Thoracic aorta (tissue), 2 donors: ENCODE measurements at places on chromosomes 13 and 19. TPM values are rescaled to one million over a fixed set of nuclear protein-coding genes. Genes with fewer than 3 reads are reported as not detected.

GPR183 gene
- total RNA-seq: 24.5 TPM

BEST2 gene
- total RNA-seq: not detected

CLEC4G gene
- total RNA-seq: 6.2 TPM

URAD gene
- total RNA-seq: not detected

GDF15 gene
- total RNA-seq: 25.5 TPM

DNA sequence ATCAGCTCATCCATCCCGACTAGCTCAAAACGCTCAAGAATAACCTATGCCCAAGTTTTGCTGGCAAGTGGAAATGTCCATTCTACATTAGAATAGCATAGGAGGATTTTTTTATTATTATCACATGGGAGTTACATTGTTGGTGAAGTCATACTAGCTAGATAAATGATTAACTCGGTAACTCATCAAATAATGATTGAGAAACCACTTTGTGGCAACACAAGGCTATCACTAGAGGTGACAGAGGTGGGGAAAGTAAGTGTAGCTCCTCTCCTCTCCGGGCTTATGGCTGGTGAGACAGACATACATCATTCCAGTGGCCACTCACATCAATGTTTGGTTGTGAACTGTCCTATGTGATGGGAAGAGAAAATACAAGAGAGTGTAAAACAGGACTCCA, 161.6 kb downstream of the ZIC5 start:
- no peaks in the 10 kb centered on the region for H3K36me3 ChIP-seq
- no peak for DNase-seq
- H3K4me1 ChIP-seq: no peaks in the 10 kb centered on the region

DNA sequence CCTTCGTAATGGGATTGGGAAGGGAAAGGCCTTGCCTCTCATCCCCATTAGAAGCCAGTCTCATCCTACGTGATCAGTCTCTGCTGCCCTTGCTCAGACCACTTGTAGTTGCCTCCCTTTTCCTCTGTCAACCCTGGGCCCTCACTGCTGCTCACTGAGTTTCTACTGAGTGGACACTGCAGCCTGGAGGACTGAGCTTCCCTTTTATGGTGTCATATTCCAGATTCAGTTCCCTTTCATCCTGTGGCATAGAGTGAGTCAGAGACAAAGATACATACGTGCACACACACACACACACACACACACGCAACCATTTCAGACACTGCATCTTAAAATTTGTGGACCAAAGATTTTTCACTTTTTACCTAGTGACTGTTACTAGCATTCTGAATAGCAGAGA, 56.6 kb downstream of the COG3 start:
- no peak overlapping the region for H3K4me3 ChIP-seq
- no peak for DNase-seq
- H3K4me1 ChIP-seq: no peaks in the 10 kb centered on the region
- H3K36me3 ChIP-seq: peaks cover 17% of the 10 kb centered on the region
- peak overlapping the region; percentile 23 for H3K27ac ChIP-seq

- no peak for DNase-seq
- H3K4me1 ChIP-seq: no peaks in the 10 kb centered on the region
- H3K27ac ChIP-seq: no peak overlapping the region
These were observed 342 bp upstream of the SIGLEC10 start for GRCh38 chr19:51417810-51418157.

DNA sequence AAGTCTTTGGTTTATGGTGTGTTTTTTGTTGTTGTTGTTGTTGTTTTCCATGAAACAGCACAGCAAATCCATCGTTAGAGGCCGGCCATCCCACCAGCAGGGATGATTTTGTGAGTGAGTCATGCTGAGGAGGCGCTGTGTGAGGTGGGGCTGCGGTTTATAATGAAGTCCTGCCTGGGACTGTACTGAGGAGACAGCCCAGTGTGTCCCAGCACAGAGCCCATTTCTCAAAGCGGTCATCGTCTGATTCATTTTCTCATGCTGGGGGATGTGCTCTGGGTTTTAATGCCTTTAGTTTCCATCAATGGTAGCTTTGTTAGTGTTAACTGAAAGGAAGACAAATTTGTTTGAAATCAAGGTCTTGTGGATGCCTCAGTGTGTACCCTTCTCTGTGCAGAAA, 129.3 kb upstream of the SERP2 start:
- no peaks in the 10 kb centered on the region for H3K27me3 ChIP-seq
- peaks cover 8% of the 10 kb centered on the region for H3K4me1 ChIP-seq
- no peak overlapping the region for H3K27ac ChIP-seq
- no peak for DNase-seq

DNA sequence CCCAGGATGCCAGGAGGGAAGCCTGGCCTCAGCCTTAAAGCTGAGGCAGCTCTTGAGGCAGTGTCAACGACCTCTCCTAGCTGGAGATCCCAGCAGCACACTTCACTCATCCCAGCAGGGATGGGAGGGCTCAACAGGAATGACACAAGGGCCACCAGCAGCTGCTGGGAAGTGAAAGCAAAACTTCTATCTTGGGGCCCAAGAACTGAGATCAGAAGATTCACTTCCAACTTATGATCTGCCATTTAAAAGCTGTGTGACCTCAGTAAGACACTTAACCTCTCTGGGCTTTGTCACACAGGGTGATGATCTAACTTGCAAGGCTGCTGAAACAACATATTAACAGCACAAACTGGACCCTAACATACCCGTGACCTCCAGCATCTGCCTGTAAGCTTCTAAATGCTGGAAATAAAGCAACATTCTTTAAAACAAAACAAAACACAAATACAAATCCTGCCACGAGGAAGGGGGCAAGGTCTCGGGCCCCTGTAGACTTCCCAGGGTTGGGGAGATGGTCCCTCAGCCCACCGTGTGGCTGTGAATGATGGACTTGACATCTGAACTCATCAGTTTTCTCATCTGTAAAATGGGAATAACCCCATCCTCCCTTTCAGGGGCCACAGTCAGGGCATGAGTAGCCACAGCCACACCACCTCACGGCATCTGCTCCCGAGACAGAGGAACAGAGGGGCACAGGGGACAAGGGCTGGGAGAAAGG, 22.7 kb downstream of the ELL start:
- peak overlapping the region; percentile 77 for H3K27ac ChIP-seq
- peaks cover 69% of the 10 kb centered on the region for H3K4me1 ChIP-seq
- no peaks in the 10 kb centered on the region for H3K36me3 ChIP-seq
- H3K27me3 ChIP-seq: no peaks in the 10 kb centered on the region

DNA sequence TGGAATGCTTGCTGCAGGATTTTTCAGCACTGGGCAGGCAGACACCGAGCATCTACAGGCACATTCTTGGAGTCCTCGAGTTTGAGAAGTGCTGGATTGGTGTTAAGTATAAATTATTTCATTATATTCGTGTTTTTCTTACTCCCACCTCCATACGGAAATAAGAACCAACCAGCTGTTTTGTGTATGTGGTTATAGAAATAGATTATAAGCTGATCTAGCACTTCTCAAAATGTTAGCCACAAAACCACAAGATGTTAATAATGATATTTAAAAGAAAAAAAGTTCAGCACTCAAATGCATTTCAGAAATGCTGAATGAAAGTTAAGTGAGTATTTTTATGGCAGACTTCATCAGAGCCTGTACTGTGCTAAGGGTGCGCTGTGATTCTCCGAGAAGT, 24.0 kb upstream of the TEX29 start:
- no peak for DNase-seq
- no peaks in the 10 kb centered on the region for H3K4me1 ChIP-seq

- no peak for DNase-seq
- H3K4me3 ChIP-seq: no peak overlapping the region
- H3K4me1 ChIP-seq: no peaks in the 10 kb centered on the region
- peaks cover 15% of the 10 kb centered on the region for H3K36me3 ChIP-seq
- no peak overlapping the region for H3K27ac ChIP-seq
These were observed 11.4 kb downstream of the CARD8 start for GRCh38 chr19:48244281-48244680.

- H3K4me3 ChIP-seq: no peak overlapping the region
- H3K36me3 ChIP-seq: no peaks in the 10 kb centered on the region
- H3K4me1 ChIP-seq: no peaks in the 10 kb centered on the region
- no peak overlapping the region for H3K27ac ChIP-seq
These were observed 94.0 kb downstream of the KLF12 start for GRCh38 chr13:74040200-74040599.
